Aorta (tissue), 5 donors: ENCODE measurements at places on chromosomes 11 and 22.

GRCh38 chr11:36380296-36381014 is 84.4 kb downstream of the PRR5L start:
- DNase-seq, result no peak

DNA sequence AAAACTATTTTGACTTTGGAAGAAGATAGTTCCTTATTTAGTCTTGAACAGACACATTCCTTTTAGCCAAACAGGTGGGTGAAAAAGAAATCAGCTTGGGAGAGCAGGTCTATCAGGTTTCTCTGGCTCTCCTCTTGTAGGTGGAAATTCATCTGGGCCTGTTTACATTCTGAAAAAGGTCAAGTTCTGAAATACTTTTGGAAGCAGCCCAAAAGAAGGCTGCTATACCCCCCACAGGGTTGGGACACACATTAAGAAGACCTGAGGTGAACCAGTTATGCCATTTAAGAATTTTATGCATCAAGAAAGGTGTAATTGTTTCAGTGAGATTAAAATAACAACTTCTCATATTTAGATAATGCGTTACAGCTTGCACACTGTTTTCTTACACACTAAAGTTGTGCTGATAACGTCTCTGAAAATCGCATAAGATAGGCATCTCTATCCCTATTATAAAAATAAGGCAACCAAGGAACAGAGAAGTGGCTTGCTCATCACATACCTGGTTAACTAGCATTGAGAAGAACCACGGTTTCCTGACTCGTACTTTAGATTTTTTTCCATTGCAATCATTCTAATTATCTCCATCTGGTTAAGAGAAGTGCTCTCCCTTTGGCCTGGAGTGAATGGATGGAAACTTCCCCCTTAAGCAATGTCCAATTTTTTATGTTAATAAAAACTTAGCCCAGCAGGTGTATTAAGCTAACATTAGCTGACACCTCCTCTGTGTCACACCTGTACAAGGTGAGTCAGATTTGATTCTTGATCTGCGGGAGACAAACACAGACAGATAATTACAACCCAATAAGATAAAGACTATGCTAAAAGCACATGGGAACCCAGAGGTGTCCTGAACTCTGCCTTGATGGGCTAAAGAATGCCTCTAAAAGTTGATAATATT is 60.5 kb upstream of the UCP3 start:
- no peak for DNase-seq

- no peak for DNase-seq
These were observed 26.1 kb downstream of the TYR start for GRCh38 chr11:89203814-89204213.

GRCh38 chr11:16226245-16226644 is 130.1 kb downstream of the SOX6 start:
- no peak for DNase-seq

GRCh38 chr11:109378034-109378433 is 44.0 kb upstream of the C11orf87 start:
- DNase-seq, result no peak

- DNase-seq, result no peak
These were observed 36.8 kb downstream of the NEU3 start for GRCh38 chr11:75025561-75025960.

DNA sequence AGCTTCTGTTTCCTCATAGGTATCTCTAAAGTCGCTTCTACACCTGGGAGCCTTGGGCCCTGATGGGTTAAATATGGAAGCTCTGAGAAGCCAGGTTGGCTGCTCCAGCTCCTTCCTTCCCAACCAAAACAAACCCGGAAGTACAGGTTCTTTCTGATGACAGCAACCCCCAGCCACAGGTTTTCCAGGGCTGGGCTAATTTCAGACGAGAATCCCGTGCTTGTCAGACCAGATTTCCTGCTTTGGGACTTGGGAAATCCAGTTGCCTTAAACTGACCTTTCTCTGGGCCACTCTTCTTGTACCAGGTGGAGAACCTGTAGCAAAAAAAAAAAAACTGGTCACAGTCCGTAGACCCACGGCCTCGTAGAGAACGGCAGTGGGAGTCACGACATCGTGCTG is 51.9 kb downstream of the RBX1 start:
- no peak for DNase-seq

DNA sequence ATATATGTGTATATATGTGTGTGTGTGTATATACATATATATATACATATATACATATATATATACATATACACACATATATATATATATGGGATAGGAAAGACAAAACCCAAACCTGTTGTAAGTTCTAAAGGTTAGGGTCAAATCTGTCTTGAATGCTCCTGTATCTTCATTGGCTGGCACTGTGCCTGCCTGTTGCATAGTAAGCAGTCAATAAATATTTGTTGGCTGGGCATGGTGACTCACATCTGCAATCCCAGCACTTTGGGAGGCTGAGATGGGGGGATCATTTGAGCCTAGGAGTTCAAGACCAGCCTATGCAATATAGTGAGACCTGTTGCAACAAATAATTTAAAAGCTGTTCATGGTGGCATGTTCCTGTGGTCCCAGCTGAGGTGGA is 205.4 kb downstream of the DBX1 start:
- DNase-seq, result no peak

DNA sequence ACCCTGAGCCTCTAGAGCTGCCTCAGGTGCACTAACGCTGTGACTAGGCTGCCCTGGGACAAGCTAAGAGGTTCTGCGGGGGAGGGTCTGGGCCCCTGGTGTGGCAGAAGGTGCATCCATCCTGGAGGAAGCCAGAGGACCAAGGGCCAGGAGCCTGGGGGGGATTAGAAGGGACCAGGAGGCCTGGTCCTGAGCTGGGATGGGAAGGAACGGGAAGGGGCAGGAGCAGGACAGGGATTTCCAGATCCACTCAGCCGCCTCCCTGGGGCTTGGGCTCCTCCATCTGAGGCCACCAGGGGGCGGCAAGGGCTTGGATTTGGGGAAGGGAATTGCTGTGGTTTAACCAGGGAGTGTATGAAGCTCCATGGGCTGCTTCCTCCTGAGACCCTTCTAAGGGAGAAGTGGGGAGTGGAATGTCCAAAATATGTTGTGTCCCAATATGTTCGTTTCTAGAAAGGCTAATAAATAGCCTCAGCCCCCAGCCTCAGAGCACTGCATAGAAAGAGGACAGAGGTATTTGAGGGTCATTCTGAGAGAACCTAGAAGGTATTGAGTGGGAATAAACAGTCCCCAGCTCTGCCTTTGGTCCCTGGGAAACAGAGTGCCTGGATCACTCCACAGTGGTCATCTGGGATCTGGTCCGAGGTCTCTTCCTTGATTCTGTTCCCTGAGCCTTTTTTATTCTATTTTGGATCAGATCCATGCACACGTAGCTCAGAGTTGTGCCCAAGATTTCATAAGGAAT is 17.4 kb upstream of the PRAME start:
- DNase-seq, result no peak

GRCh38 chr11:104075091-104075490 is 38.7 kb downstream of the DDI1 start:
- DNase-seq, result no peak

DNA sequence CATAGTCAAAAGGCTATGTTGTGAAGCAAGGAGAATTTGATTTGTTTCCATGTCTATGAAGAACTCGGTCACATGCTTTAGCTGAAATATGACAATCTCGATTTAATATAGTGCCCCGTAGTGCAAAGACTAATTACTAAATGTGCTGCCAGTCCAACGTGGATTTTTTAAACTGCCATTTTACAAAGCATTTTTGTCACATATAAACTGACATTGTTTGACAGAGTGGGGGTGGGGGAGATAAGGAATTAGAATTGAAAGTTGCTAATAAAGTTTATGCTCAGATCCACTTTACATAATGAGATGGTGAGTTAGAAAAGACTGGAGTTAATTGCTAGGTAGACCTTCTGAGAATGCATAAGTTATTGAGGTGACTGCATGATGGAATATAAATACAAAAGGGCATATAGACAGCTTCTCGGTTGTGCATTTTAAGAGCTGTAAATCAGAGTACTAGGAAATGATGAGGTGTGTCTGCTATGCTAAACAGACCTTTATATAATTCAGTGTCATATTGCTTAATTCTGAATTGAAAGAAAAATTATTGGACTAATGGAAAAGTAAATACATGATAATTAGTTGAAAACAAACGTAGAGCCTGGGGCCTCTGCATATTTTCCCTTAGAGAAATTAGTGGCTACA is 158.9 kb upstream of the MTNR1B start:
- DNase-seq, result no peak
